RKO (cell line): ENCODE measurements at places on chromosomes 12 and 14.
A peak's percentile ranks its signal among the peaks of the same experiment; 100 is the strongest.

DNA sequence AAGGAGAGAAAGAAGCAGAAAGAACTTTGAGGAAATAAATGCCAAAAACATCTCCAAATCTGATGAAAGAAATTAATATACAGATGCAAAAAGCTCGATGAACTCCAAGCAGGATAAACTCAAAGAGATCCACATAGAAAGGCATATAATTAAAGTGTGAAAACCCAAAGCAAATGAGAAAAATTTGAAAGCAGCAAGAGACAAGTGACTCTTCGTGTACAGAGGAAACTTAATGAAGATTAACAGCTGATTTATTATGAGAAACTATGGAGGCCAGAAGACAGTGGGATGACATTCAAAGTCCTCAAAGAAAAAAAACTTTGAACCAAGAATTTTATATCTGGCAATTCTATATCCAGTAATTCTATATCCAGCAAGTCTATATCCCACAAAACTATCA is 163.0 kb upstream of the TMCC3 start:
- peak; percentile 48 for DNase-seq

- DNase-seq = no peak
These were observed 67.6 kb upstream of the GNG2 start for GRCh38 chr14:51792809-51793208.

- no peak for DNase-seq
These were observed 50.3 kb downstream of the KCNA1 start for GRCh38 chr12:4960030-4960429.

GRCh38 chr12:45122768-45123380 is 72.0 kb upstream of the DBX2 start:
- peak; percentile 69 for DNase-seq

DNA sequence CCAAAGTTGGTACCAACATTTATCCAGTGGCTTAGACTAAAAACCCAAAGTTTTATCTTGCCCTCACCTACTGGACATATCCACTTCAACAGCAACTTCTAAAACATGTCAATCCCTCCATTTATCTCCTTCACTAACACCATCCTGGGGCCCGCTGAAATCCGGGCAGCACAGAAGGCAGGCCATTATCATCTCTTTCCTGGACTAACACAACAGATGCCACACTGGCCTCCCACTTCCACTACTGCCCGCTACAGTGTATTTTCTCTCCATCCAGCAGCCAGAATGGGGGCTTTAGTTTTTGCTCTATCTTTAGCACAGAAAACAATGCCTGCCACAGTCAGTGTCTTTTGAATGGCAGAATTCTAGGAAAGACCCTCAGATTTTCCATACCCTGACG is 15.6 kb downstream of the ZFHX2 start:
- no peak for DNase-seq

- DNase-seq = no peak
These were observed 155.6 kb upstream of the SFSWAP start for GRCh38 chr12:131555197-131555846.

- DNase-seq = no peak
These were observed 123.4 kb downstream of the CCDC91 start for GRCh38 chr12:28313631-28314030.

DNA sequence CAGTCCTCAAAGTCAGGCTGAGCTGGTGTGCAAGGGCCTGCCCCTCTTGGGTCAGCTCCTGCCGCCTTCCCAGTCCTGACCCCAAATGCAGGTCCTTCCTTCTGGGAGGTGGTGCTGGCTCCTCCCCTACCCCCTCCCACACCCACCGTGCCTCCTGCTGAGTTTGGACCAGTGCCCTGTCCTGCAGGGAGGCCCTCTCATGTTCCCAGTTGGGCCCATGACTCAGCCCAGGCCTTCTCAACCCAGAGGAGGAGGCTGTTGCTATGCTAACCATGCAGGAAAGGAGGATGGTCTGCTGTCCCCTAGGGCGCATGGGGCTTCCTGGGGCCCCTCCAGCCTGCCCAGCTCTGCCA is 4.4 kb downstream of the ZBTB42 start:
- peak; percentile 49 for DNase-seq

DNA sequence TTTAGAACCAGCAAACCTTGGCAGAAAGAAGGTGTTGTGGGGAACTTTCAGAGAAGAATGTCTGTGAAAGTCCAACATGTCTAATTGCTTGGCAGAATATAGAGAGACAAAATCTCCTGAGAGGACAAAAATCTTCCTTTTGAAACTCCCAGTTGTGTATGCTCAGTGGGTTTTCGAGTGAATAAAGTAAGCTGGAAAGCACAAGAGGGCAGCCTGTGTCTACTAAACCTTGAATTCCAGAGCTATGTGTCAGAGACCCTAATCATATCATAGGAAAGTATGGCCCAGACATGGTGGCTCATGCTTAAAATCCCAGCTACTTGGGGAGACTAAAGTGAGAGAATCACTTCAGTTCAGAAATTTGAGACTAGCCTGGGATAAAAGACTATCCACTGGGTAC is 661.2 kb downstream of the SLC16A7 start:
- peak; percentile 70 for DNase-seq

- DNase-seq = no peak
These were observed 207.2 kb downstream of the ZFP36L1 start for GRCh38 chr14:68585690-68586089.

DNA sequence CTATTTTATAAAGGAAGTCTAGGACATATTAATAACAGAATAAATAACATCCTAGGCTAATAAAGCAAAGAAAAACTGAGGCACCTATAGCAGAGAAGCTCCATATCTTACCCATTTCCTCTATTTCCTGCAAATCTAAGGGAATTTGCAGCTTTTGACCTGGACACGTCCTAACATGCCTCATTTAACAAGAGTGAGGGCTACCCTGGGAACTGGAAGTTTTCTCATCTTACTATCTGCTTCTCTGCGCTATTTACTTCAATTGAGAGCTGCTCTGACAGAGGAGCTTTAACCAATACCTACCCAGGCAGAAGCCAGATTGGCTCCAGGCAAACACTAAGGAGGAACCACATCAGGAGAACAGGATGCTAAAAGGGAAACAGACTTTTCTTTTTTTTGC is 5.7 kb downstream of the YBX3 start:
- DNase-seq = no peak

GRCh38 chr14:70045844-70046535 is 142.8 kb downstream of the SLC8A3 start:
- DNase-seq = no peak

DNA sequence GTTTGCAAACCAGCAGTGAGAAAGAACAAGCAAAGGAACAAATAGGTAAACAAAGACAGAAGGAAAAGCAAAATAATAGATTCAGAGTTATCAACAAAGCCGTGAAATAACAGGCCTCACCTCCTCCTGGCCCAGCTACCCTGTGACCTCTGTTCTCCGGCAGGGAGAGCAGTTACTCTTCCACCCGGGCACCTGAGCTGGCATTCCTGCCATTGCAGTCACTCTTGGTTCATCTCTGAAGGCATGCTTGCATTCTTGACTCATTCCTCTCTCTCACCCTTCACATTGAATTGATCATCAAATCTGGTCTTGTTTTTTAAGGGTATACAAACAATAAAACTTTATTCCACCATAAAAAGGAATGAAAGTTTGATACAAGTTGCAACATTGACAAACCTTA is 95.1 kb downstream of the TTC8 start:
- DNase-seq = peak; percentile 62

GRCh38 chr12:128867466-128867865 is 14.2 kb downstream of the GLT1D1 start:
- DNase-seq = no peak

- no peak for DNase-seq
These were observed 196.1 kb upstream of the CDKN3 start for GRCh38 chr14:54200726-54201125.

DNA sequence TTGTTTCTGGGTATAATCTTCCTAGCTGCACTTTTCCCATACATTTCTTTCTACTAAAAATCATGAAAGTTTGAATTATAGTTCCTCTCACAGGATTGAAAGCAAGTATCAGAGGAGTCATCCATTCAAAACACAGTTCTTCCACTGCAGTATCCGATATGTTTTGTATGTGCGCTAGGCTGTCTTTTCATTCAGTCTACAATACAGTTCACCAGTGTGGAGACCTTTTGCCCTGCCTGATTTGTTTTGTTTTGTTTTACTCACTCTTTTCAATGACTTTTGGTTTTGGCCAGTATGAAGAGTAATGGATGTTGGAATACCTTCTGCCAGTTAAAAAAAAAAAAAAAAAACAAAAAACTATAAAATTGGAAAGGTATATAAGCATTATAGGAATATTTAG is 91.4 kb downstream of the FGD4 start:
- no peak for DNase-seq

- DNase-seq = no peak
These were observed 20.5 kb downstream of the DERA start for GRCh38 chr12:15931590-15932053.

GRCh38 chr14:58245562-58245961 is 919 bp downstream of the PSMA3 start:
- DNase-seq = peak; percentile 27

GRCh38 chr14:67420102-67420739 is 8.3 kb upstream of the PLEK2 start:
- DNase-seq = no peak

DNA sequence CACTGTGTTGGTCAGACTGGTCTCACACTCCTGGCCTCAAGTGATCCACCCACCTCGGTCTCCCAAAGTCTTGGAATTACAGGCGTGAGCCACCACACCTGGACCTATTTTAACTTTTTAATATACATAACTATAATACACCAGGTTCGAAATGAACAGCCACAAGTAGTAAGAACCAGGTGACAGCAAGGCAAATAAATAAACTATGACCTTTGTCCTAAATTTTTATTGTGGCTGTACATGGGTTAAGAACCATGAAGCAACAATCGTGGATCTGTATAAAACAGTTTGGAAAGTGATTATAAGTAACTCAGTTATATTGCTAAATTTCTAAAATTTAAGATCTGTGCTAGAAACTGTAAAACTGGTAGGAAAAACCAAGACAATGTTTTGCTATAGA is 41.5 kb downstream of the GXYLT1 start:
- no peak for DNase-seq

DNA sequence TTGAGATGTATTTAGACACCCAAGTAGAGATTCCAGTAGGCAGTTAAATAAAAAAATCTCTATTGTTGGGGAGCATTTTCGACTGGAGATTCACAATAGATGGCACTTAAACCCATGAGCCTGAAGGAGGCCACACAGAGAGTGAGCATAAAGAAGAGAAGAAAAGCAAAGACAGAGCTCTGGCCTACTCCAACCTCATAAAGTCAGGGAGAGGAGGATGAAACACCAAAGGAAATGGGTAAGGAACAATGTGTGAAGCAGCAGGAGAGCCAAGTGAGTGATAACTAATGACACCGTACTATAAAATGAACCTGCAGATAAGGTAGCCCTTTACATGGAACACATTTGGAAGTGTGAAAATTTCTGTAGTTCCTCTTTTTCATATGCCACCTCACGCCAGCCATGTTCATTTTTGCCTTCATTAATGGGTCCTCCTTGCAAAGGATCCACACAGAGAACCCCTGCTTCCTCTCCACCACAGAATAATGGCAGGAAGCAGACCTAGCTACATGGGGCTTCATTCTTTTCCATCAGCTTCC is 150.0 kb upstream of the SYT10 start:
- DNase-seq = no peak

DNA sequence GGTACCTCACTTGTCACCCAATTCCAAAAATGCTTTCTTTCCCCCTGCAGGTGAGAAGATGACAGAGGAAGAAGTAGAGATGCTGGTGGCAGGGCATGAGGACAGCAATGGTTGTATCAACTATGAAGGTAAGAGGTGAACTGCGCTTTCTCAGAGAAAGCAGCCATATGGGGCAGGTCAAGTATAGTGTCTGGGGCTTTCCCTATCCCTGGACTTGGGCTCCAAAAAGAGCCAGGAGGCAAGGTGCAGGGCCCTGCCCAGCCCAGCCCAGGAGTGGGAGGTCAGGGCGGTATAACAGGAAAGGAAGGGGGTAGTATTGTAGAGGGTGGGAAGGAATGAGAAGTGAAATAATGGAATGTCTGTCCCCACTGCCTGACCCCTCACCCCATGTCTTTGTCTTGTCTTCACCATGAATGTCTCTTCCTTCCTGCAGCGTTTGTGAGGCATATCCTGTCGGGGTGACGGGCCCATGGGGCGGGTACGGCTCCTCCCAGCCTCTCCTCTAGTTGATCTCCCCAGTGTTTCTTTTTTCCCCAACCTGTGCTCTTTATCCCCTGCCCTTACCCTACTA is 2.1 kb downstream of the MYL6 start:
- DNase-seq = peak; percentile 80

GRCh38 chr14:63671987-63672386 is 30.3 kb upstream of the WDR89 start:
- DNase-seq = no peak

DNA sequence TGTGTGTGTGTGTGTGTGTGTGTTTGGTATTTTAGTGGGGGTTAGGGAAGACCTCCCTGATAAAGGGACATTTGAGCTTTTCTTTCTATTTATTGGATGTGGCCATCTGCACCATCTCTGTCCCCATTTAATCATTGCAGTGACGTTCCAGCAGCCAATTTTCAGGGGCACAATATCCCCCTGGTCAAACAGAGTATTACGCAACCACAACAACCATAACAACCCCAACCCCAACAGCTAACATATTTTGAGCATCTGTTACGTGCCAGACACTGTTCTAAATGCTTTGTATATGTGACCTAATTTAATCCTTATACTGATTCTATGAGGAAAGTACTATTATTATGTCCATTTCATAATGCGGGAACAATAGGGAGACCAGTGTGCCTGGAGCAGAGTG is 87.4 kb downstream of the TTC8 start:
- DNase-seq = no peak

DNA sequence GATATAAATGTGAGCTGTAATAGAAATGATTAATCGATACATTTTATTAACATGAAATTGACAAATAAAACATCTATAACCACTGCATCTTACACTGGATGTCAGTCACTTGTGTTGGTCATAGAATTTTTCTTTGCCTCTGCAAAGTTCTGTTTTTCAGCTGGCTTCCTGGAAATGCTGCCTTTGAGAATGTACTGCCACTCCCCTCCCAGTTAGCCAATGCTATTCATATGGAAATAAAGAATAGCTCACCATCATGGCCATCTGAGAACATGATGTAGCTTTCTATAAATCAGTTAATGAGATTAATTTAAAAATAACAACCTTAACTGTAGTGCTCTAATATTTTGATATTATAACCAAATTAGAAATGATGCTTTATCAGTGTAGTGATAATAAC is 41.1 kb downstream of the SLCO1B1 start:
- no peak for DNase-seq

GRCh38 chr14:49497267-49497666 is 88.9 kb downstream of the RPS29 start:
- DNase-seq = no peak

DNA sequence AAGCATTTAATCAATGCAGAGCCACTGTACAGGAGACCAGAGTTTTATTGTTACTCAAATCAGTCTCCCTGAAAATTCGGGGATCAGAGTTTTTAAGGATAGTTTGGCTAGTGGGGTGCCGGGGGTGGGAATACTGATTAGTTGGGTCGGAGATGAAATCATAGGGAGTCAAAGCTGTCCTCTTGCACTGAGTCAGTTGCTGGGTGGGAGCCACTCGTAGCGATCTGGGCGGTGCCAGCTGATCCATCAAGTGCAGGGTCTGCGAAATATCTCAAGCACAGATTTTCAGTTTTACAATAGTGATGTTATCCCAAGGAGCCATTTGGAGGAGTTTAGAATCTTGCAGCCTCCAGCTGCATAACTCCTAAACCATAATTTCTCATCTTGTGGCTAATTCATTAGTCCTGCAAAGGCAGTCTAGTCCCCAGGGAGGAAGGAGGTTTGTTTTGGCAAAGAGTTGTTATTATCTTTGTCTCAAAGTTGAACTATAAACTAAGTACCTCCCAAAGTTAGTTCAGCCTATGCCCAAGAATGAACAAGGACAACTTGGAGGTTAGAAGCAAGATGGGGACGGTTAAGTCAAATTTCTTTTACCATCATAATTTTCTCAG is 169.4 kb upstream of the PLEKHG7 start:
- no peak for DNase-seq

GRCh38 chr14:66746316-66747006 is 238.5 kb downstream of the GPHN start:
- peak; percentile 72 for DNase-seq
